C1 segment of cervical spinal cord (tissue), 14 donors: ENCODE measurements at places on chromosomes 5 and 9.

- no peak for DNase-seq
Observed at GRCh38 chr9:110125207-110125751, 82.7 kb downstream of the C9orf152 start.

DNA sequence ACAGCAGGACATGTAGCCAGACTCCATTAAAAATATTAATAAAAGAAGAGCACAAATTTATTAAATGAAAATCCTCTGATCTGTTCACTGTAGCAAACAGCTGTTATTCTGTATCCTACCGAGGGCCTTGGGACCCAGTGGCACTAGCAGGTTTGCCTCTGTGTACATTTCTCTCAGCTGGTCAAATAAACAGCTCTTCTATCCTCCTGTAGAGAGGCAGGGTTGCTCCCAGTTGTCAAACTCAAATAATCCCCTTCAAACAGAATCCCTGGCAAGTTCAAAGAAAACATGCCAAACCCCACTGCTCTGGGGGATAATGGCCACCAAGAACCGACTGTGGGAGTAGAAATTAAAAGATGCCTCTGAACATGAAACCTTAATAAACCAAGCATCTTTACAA, 1262.0 kb upstream of the DMAC1 start:
- no peak for DNase-seq

GRCh38 chr5:179803651-179804554, 2.8 kb downstream of the MGAT4B start:
- no peak for DNase-seq

GRCh38 chr5:139960723-139961383, 82.2 kb downstream of the NRG2 start:
- DNase-seq = no peak

DNA sequence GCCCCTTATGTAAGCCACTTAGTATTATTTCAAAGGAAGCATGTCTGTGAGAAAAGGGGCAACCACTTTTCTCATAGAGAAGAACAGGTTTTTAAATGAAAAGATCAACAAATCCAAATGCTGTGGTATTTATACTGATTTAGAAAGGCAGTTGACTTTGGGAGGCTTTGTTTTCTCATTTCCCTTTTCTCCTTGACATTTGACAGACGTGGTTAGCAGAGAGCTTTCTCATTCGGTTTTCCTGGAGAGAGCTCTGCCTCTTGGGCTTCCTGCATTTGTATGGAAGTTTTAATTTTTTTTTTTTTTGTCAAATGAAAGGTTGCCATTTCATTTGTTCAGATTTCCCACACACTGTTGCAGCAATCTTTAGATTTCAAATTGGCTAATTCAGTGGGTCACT, 62.5 kb downstream of the EXOSC2 start:
- no peak for DNase-seq

DNA sequence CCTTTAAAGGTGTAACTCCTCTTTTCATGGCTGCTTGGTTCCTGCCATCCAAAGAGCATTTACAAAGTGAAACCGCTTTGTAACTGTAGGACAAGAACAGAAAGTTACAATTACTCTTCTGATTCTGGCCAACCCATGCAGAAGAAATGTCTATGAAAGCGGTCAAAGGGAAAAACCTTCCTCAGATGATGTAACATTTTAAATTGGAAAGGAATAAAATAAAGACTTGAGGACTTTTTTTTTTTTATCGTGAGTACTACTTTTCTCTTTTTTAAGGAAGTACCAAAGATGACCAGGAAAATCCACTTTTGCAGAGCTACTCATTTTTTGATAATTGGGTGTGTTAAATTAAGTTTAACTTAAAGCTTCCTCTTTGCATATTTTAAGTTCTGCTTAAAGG, 13.0 kb upstream of the C9orf72 start:
- DNase-seq = no peak

- DNase-seq = no peak
Observed at GRCh38 chr5:115463983-115464382, 80.6 kb downstream of the FEM1C start.

GRCh38 chr9:114449236-114449635, 56.0 kb downstream of the WHRN start:
- no peak for DNase-seq

DNA sequence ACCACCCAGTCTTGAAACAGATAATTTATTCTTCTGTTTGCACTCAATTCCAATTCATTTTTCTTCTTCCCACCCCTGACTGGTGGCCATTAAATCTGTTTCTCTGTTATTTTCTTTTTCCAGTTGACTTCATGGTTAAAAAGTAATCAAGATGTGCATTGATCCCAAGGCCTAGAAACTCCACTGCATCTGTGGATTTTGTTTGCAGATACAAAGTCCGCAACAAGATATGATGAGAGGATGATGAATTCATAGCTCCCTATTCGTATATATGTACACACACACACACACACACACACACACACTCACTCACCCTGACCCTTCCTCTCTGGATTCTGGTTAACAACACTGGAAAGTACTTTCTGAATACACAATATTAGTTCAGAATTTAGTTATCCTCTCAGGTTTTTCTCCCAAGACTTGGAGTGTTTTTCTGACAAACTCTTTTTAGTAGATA, 52.4 kb downstream of the CD180 start:
- DNase-seq = no peak

GRCh38 chr5:124790301-124790894, 44.0 kb upstream of the ZNF608 start:
- DNase-seq = no peak

DNA sequence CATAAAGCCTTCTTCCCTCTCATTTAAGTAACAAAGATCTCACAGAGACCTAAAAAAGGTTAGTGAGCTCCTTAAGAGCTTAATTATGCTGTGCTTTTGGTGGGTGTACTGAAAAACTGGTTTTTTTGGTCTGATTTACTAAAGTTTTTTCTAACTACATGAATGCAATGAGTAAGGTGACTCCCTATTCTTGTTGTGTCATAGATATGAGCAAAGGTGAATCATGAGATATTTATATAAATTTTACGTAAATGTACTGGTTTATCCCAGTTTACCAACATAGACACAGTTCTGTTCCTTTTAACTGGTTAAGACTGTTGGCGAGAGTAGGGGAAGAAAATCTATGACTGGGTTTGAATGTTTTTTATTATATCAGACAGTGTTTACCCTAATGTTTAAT, 250.5 kb downstream of the NR2F1-AS1 start:
- no peak for DNase-seq

DNA sequence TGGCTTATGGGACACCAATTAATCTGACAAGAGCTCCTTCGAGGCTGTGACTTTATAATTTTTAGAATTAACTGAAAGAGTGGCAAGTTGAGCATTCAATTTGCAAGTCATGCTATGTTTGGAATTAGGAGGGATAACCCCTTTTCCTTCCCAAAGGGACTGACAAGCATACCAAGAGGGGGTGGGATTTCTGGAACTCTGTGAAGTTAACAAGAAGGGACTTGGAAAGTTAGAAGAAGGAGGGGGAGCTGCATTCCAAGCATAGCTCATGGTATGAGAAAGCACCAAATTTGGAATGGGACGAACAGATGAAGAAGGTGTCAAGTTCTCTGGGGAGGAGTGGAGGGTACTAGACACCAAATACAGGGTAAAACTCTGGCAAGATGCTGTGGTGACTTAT, 8.9 kb upstream of the PALM2AKAP2 start:
- no peak for DNase-seq

DNA sequence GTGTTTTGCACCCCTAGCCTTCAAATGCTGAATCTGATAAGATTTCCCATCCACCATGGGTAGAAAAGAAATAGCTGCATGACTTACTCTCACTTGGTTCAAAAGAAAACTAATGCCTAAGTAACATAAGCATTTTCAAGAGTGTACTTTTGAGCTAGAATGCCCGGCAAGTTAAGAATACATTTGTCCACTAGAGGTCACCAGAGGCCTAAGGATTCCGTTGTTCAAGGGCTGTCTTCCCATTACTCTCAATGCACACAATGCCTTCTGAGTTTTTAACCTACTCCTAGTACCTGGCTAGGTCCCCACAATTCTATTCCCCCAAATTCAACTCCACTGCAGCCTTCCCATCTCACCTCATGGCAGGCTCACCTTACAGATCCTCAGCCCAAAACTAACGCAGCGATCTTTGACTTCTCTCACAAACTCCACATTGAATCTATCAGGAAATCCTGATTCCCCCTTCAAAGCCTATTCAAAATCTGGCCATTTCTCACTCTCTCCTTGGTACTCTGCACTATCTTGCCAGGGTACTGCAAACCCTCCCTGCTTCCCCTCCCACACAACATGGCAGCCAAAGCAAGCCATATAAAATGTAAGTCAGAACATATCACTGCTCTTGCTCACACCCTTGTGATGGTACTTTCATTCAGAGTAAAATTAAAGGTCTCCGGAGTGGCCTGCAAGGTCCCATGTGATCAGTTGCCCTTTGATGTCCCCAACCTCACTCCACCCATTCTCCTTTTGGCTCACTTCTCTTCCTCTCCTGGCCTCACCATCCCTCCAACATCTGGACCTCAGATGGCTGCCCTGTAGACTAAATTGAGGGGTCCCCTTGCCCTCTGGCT, 13.4 kb downstream of the OXCT1 start:
- no peak for DNase-seq

DNA sequence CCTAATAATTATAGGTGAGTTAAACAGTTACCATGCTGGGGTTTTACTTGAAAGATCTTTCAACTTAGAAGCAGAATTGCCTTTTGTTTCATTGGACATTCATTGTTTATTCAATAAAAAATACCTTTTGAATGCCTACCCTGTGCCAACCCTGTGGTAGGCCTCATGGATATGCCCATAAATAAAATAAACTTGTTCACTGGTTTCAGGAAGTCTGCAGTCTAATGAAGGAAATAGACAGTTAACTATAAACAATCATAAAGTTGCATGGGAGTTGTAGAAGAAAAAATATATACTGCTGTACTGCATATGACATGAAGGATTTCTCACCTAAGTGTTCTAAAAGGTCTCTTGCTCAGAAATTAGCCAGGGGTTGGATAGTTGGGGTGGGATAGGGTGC, 5.3 kb upstream of the GPR21 start:
- no peak for DNase-seq

DNA sequence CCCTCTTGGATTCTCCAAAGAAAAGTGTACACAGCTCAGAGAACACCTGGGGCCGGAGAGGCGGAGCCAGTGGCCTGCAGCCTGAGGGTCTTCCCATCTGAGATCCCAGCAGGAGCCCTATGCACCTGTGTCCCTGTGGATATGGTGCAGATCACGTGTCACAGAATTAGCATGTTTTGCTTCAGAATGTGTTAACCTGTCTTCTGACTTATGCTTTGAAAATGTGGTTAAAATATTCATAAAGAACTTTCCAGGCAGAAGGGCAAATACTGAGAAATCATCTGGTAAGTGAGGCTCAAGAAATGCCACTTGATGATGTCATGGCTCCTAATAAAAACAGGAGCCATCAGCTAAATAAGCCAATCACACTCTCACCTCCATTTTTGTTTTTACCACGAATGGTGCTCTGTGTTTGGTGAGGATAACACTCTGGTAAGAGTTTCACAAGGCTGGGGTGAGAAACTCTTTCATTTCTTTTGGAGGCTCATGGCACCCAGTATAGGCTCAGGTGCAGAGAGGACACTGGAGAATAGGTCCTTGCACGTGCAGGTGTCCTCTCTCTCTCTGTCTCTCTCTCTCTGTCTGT, 279.8 kb downstream of the FSTL4 start:
- DNase-seq = no peak

DNA sequence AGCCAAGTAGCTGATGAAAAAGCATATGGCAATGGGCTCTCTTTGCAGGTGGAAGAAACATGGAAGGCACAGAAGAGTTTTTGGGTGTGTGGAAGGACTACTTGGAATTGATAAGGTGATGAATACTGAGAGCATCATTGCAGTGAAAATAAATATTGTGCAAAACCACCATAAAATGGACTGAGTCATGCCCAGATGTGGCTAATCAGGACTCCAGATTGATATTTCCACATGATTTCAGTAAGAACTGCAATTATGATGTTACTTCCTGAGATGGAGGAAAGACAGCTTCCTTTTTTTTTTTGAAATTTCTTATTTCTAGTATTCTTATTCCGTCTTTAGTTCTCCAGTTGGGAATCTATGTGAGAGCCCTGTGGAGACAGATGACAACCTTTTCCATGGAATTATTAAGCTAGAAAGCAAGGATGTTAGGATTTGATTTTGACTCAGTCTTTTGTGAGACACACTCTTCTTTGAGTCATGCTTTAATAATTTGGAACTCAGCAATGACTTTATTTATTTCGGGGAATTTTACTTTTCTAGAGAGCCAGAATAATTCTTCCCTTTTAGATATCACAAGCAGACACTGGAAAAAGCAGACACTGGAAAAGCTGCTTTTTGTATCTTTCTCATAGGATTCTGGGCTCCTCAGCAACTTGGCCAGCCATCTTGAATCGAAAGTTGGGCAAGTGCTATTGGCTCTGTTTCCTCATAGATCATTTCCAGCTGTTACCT, 94.2 kb upstream of the VCAN start:
- DNase-seq = no peak

GRCh38 chr5:162242416-162242815, 174.8 kb downstream of the GABRG2 start:
- no peak for DNase-seq

DNA sequence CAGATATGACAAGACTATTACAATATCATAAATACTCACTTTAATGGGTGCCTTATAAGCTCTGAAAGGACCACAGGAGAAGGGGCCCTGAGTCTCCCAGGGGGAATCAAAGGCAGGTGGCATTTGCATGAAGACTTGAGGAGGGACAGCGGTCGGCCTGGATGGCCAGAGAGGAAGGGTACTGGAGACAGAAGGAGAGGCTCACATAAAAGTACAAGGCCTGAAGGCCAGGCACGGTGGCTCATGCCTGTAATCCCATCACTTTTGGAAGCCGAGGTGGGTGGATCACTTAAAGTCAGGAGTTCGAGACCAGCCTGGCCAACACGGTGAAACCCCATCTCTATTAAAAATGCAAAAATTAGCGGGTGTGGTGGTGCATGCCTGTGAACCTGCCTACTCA, 29.1 kb upstream of the LMX1B start:
- DNase-seq = no peak

GRCh38 chr5:109247986-109248385, 161.8 kb downstream of the PJA2 start:
- DNase-seq = no peak

DNA sequence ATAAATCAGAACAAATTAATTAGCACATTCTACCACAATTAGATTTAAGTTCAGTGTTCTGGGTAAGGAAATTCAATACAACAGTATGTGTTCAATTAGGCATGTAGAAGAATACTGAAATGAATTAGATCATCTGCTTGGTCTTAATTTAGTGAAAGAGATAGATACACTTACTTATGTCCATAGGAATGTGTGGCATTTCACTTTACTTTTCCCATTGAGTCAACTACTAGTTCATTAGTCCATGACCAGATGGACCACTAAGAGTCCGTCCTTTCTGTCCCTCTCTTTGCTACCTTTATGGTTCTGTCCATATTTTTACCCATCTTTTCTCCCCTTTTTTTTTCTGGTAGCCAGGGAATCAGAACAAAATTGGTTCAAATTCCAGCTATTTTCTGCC, 276.9 kb downstream of the OSTF1 start:
- no peak for DNase-seq

GRCh38 chr5:79955941-79956670, 35.0 kb downstream of the MTX3 start:
- DNase-seq = no peak

- DNase-seq = no peak
Observed at GRCh38 chr9:36780186-36780585, 207.5 kb downstream of the MELK start.

GRCh38 chr9:86093788-86094555, 5.4 kb downstream of the GOLM1 start:
- DNase-seq = no peak
